Upper lobe of left lung (tissue), 6 donors: ENCODE measurements at places on chromosomes 3 and 15. TPM values are rescaled to one million over a fixed set of nuclear protein-coding genes. Genes with fewer than 3 reads are reported as not detected.
A peak's percentile ranks its signal among the peaks of the same experiment; 100 is the strongest.

DNA sequence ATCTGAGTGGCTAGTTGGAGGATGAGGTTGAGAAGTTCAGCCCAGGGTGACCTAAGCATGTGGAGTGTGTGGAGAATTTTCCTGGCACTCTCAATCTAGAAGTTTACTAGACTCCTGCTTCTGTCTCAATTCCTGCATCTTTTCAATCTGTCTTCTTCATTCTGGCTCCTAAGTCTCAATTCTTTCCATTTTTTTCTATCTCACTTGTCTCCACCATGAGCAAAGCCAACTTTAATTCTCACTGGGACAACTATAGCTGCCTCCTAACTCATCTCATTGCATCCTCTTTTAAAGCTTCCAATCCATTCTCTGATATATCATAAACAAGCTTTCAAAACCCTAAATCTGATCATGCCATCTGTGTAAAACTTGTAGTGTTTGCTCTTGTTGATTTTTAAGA lies 569.3 kb downstream of the NAALADL2 start:
- DNase-seq: no peak

Gene KNSTRN
- 11.4 TPM for total RNA-seq

- DNase-seq: no peak
Measured at GRCh38 chr15:39404767-39405181, 176.1 kb upstream of the THBS1 start.

GRCh38 chr3:112074616-112075497 lies 11.3 kb upstream of the C3orf52 start:
- peak; percentile 24 for DNase-seq

Gene CLSTN2
- 4.3 TPM for total RNA-seq

Gene IL17RC
- 83.8 TPM for total RNA-seq

DNA sequence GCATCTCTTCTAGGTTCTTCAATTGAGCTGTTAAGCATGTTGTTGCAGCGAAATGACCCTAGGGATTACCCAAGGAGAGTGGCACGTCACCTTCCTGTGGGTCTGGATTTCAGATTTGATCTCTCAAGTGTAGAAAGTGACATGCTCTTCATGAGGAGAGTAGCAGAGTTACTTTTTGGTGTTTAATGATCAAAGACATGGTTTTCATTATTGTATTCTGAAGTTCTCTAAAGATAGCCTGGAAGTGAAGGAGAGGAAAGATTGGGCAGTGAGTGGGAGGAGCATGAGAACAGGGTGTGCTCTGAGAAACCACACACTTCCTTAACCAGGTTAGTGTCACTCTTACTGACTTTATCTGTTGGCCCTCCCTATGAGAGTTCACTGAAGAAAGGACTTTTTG lies 153.6 kb downstream of the AKAP13 start:
- no peak for DNase-seq

DNA sequence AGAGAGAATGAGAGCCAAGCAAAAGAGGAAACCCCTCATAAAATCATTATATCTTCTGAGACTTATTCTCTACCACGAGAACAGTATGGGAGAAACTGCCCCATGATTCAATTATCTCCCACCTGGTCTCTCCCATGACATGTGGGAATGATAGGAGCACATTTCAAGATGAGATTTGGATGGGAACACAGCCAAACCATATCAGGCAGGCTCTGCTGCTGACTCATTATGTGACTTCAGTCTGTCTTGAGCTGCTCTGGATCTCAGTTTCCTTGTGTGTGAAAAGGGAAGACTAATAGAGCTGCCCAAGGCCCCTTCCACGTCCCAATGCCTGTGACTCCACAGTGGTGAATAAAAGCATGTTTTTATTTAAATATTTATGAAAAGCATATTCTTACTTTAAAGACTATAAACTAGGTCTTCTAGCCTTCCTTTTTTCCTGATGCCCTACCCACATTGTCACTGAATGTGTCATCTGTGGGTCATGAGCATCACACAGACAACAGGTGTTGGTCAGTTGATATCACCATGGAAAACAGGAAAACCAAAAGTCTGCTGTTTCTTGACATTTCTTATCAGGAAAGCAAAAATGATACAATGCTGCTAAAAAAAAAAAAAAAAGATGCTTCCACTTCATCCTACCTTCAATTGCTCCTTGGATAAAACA lies 96.0 kb upstream of the PPP2R3A start:
- DNase-seq: no peak

Gene DAPK2
- total RNA-seq: 101 TPM

DNA sequence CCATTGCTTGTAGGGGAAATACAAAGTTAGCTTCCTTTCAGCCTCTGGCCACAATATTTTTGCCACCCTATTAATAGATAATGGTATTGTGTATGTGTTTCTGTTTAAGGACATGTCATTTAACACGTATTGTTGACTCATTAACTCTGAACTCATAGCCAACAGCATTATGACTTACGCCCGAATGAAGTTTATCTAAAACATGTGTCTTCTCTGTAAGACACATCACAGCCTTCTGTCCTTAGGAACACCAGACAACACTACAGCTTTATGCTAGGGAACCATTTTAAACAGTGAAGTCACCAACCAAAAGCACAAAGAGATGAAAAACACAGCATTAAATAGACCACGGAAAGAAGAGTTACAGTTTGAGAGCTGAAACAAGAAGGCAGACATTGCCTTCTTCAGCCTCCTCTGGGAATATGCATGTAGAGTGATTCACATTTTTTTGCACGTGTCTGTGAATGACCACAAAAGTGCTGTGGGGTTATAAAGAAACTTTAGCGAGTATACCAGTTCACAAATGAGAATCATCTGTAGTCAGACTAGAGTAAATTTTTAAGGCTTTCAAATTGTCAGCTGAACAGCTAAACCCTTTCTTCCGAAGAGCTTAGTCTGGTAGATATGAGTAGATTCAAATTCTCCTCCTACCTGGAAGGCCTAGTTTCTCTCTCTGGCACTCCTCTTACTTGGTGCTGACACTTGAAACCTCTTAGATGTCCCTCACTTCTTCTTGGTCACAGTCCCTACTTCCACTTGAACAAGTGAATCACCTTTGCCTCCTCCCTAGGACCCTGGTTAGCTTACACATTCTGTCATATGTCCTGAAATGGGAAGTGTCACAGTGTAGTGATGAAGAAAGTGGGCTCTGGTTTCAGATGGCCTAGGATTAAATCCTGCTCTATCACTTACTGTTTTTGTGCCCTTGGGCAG lies 32.2 kb downstream of the MCTP2 start:
- no peak for DNase-seq

DNA sequence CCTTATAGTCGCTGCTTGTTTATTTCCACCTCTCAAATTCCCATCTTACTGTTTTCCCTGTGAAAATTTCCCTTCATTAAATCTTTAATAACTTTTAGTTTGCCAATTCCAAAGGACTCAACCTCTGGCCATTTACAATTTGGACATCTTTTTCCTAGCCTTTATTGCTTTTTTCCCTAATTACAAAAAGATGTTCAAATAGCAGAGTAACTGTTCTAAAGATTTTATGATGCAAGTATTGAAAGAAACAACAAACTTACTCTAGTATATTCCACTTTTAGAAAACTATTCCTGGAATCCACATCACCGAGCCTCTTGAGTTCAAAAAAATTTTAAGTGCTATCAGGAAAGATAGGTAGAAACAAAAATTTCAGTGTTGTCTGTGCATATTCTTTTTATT lies 174.1 kb upstream of the UBE2E2 start:
- no peak for DNase-seq

DNA sequence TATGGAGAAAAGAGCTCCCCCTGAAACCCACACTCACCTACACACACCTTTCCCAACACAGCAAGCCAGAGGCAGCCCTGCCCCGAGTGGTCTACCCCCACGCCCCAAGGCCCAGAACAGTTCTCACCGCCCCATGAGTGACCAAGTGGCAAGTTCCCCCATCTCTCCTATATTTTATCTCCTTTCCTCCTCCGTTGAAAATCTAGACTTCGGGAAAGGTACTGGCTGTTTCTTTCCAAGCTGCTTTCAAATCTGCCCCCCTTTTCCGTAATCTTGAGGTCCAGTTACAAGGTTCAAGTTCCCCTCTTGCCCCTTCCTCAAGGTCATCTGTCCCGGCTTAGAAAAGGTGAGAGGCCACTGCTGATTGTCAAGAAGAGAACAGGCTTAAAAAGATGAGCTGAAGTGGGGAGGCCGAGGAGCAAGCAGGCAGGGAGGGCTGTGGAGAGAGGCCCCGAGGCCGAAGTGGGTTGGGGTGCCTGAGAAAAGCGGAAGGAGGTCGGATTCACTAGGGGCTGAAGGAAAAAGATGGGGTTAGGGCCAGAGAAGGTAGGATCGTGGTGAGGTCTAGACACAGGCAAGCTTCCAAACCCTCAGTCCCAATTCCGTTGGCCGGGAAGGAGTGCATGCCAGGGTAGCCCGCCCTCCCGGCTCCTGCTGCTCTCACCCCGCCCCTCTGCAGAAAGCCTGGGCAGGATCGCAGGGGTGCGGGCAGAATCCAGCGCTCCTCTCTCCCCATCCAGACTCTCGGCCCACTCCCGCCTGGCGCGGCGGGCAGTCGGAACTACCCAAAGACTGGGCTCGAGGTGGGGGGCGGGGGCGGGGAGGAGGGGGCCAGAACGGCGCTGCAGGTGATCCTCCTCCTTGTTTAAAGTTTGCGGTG lies 1.7 kb downstream of the SEMA5B start:
- no peak for DNase-seq

DNA sequence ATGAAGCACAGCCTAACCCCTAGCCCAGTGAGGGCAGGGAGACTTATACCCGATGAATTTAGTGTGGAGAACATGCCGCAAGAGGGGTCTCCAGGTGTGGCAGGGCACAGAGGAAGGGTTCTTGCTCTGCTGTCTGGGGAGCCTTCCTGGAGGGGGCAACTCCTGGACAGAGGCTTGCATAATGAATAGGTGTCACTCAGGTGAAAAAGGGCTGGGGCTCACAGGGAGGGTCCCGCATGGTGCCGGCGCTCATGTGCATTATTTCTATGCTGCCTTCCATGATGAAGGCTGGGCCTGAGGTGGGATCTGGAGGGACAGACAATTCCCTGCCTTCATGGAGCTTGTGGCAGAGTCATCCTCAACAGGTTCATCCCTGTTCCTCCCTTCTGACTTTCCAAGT lies 51.5 kb downstream of the ITGA11 start:
- DNase-seq: no peak

DNA sequence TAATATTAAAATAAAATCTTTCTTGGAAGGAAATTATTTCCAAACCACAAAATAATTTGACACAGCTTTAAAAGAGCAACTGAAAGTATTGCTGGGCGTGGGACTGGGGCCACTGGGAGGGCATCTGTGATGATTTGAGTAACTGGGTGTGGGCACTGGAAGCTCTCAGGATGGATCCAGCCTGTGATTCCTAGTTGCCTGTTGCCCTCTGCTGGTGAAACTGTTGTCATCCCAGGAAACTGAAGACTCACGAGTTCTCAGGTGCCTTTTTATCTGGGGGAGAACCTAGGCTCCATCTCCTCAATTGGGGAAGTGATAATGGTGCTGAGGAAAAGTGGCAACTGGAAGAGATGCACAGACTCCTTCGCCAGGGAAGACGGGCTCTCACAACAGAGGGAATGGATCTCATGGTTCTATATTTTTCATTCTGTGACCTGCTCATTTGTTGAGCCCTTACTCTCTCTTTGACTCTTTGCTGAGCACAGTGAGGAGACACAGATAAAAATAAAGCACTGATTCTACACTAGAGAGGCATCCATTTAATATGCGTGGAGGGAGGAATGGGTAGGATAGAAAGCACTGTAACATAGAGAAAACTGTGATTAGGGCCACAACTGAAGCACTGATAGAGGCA lies 61.6 kb downstream of the TPRG1 start:
- no peak for DNase-seq
